ENCODE measurements at places on chromosomes 13 and 19.

DNA sequence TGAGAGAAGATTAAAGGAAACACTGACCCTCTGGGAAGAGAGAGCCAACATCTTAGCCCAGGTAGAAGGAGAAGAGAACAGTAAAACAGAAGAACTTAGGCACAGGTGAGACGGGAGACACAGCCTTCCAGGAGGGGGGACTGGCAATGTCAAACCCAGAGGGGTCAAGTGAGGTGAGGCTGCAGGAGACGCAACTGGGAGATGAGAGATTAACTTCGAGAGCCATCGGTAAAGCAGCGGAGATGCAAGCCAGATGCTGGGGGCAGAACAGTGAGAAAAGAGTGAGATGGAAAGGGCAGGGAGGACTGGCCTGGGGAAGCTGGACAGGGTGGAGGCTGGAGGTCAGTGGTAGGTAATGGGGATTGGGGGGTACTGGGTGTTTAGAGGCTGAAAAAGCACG is 5.2 kb downstream of the INSR start:
- DNase-seq: no peak

DNA sequence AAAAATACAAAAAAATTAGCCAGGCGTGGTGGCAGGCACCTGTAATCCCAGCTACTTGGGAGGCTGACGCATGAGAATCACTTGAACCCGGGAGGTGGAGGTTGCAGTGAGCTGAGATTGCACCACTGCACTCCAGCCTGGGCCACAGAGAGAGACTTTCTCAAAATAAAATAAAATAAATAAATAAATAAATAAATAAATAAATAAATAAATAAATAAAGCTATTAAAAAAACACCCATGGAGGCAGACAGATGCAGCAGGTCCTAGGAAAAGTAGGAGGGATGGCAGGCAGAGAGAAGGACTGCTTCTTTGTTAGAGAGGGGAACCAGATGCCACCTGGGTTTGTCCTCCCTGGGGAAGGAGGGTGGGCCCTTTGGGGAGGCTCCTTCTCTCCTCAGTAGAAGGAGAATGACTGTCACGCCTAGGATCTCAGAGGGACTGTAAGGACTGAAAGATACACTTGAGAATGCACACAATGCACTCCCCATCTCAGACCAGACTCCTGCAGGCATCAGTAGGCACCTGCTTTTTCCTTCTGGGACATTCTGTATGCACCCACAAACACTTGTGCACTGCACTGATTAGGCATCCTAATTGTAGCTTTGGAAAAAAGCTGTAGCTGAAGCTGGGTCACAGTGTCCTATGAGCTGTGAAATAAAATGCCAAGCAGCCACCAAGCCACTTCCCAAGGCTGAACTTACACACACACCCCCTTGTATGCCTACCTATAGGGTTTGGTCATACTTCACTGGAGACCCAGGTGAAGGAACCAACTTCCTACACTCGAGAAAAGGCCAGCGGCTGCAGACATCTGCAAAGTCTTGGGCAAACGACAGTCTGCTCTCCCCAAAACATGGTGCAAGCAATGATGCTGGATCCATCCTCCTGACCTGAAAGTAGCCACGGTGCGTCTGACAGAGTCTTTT is 18.9 kb upstream of the SLC35E1 start:
- no peak for DNase-seq

DNA sequence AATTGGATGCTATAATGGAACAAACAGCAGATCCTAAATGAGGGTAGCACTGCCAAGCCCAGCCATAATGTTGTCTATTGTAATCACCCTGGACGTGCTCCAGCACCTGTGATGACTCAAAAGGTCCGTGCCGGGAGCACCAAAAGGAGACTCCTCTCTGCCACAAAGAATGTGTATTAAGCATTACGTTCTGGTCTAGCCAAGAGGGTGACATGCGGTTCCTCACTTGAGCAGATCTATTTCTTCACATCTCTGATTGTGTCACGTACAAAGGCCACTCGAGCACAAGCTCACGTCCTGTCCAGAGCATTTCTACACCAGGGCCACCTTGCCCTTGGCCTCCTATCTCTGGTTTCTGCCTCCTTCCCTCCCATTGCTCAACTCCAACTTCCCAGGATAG is 219.9 kb upstream of the IRS2 start:
- no peak for DNase-seq

DNA sequence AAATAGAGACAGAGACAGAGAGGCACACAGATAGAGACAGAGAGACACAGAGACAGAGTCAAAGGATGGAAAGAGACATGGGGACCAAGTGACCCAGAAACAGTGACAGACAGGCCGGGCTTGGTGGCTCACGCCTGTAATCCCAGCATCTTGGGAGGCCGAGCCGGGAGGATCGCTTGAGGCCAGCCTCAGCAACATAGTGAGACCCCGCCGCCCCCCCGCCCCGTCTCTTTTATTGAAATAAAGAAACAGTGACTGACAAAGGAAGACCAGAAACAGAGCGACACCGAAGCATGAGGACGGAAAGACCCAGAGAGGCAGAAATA is 848 bp upstream of the NECTIN2 start:
- DNase-seq: no peak

- DNase-seq: no peak
These were observed 88.8 kb downstream of the ARHGEF7 start for GRCh38 chr13:111203736-111204389.

DNA sequence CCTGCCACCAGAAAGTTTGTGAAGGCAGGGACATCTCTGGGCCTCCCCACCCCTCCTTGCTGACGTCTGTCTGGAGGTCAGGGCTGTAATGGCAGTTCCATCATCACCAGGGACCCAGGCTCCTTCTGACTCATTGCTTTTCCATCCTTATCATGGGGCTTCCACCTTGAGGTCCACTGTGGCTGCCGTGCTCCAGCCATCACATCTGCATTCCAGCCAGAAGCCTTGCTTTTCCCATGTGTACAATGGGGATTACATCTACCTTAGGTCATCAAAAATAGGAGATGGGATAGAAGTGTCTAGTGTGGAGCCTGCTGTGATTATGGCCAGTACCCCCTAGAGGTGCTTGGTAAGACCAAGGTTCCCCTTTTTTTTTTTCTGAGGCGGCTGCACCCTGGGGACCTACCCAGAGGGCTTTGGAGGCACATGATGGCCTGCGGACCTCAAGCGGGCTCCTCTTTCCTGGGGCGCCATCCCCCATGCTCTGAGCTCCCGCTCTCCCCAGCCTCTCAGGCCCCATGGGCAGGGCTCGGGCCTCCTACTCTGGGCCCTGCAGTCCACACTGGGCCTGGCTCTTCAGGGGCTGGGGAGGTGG is 13.4 kb upstream of the RANBP3 start:
- no peak for DNase-seq

DNA sequence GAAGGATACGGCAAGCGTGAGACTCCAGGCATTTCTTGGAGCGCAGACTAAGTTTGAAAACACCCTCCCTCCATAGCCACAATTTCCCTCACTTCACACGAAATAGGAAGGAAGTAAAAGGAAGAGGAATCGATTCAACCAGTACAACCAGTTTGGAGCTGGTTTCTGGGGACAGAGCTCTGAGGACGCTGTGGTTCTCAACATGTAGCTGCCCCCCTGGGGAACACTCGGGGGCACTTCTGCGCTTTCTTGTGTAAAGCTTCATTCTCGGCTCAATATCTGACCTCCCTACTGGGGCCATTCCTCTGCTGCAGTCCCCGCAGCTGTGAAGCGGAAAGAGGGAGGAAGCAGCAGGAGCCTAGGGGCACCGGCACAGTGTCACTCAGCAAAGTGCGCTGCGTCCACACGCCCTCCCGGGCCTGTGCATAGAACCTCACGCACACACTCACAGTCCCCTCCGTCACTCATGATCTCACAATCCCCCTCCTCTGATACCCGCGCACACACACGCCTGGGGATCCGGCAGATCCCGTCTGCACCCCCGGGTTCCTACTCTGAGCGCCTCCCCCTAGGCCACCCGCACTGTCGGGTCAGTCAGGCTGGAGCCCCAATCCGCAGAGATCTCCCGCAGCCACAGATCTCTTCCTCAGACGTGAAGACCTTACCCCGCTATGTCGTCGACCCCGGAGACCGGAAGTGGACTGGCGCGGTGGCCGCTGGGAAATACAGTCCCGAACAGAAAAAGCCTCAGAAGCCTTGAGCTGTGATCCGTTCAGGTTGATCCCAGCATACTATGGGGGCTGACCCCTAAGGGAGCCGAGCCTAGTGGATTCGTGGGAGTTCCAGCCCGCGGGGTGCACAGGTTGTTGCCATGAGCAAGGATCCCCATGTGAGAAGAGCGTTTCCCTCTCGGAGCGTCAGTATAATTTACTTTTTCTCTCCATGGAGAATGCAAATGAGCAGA is at the start of gene ZNF780A:
ZNF780A (minus strand) TSS at position 703 of the 964 bp plus-strand sequence. CDS start 6,190 bp downstream, outside the sequence.
- peak; percentile 23 for DNase-seq

Measured in NCI-H1417 treated with DMSO at 0.1 percent for 48 hours (cell line).